A172 (cell line): ENCODE measurements at places on chromosomes 2 and 18.

DNA sequence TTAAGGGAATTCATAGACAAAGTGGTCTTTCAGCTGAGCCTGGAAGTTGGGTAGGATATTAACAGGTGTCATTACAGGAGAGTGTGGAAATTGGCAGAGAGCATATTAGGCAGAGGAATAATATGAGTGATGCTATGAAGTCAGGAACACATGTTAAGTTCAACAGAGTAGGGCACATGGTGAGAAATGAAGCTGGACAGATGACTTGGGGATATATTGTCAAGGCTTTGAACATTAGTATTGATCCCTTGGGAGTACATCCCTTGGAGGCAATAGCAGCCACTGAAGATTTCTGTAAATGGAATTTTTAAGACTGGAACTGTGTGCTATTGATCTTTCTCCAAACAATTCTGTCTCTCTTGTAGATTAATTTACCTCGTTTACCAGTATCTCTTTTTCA is 170.7 kb downstream of the SCG2 start:
- DNase-seq, result no peak

DNA sequence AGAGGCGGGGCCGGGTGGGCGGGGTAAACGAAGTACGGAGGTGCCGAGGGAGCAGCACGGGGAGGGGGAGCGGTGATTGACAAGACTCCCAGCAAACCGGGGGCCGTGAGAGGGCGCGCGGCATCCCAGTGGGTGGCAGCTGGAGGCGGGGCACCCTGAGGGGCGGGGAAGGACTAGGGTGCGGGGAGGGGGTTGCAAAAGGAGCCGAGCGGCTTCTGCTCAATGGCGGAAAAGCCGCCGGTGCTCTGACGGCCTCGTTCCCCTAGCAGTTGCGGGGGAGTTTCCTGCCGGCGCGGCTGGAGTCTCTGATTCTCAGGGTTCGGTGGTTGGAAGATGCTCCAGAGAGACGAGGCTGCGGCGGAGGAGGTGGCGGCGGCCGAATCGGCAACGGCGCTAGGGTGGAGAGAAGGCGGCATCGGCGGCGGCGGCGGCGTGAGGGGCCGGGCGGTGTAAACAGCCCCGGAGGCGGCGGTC is at the start of gene PPM1B:
TSS of gene PPM1B (plus strand) at position 195 of the 474 bp plus-strand sequence. CDS start 32,325 bp downstream, outside the sequence.
- DNase-seq, result no peak

DNA sequence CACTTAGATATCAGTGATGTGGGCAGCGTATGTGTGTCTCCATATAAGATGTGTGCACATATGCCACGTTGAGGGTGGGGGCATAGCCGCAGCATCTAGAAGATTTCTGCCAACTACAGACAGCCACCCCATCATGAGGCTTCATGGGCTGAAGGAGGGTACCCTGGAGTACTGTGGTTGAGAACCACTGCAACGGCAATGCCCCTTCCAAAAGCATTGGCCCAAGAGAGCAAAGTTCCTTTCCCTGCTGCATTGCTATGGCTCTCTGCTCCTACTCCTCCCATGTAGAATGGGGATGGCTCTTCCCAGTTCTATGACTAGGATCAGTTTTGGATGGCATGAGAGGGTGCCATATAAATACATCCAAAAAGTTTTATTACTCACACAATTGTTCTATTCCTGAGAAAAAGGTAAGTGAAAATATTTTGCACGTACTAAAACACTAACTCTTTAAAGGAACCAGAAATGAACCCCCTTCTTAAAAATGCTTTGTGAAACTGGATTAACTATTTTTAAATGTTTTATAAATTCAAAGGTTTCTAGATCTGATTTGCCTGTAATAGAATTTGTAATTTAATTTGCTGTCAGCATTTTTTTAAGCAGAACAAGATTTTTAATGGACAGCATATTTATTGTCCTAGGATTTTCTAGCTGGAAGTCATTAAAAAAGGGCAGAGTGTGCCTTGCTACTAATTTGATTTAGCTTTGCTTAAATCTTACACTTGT is 4.4 kb upstream of the RPL31 start:
- no peak for DNase-seq

- no peak for DNase-seq
Measured at GRCh38 chr2:216502381-216503158, 3.9 kb downstream of the RPL37A start.

- DNase-seq, result no peak
Measured at GRCh38 chr2:96844405-96844808, 586 bp upstream of the ANKRD23 start.

- no peak for DNase-seq
Measured at GRCh38 chr2:224764565-224765236, 48.5 kb upstream of the CCDC195 start.

GRCh38 chr18:48935433-48935774 is 15.4 kb downstream of the SMAD7 start:
- no peak for DNase-seq

DNA sequence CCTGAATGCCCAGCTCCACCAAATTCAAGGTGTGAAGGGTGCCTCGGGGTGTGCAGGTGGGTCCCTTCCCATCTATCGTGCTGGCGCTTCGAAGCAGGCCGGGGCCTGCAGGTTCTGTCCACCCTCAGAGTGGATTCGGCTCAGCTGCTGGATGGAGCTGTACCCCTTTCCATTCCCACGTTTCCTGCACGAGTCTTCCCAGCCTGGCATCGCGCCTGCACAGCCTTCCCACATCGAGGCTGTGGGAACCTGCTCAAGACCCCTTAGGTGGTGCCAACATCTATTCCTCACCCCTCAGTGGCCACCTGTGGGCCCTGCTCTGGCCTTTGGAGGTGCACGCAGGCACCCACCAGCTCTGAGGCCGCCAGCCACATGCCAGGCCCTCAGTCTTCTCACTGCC is 65.7 kb downstream of the PDCL3 start:
- DNase-seq, result no peak

GRCh38 chr2:25885933-25886332 is 7.6 kb upstream of the ASXL2 start:
- peak; percentile 86 for DNase-seq

- DNase-seq, result peak; percentile 28
Measured at GRCh38 chr2:75790121-75790813, 79.6 kb upstream of the GCFC2 start.
